ENCODE measurements at places on chromosomes 2 and 18.

- DNase-seq: no peak
These were observed 44.8 kb downstream of the DIPK1C start for GRCh38 chr18:74412116-74412880.

DNA sequence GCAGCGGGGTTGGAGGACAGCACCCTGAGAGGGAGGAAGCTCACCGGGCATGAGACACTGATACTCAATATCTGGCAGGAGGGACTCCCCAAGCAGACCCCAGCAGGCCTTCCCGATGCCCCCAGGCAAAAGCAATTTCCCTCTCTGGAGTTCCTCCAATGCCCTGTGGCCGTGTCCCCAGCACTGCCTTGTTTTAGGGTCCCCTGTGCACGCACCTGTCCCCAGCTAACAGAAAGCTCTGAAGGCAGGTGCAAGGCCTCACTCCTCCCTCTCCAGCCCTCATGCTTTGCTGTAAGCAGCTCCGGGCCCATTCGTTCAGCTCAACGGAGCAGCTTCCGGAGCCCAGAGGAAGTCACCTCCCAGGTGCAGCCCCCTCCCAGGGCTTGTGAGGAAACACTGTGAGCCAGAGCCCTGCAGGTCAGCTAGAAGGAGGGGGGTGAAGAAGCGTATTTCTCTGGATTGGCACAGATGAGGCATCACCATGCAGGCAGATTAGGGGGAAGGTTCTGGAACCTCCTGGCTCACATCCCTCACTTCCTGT, 50.3 kb upstream of the ID2 start:
- no peak for DNase-seq

DNA sequence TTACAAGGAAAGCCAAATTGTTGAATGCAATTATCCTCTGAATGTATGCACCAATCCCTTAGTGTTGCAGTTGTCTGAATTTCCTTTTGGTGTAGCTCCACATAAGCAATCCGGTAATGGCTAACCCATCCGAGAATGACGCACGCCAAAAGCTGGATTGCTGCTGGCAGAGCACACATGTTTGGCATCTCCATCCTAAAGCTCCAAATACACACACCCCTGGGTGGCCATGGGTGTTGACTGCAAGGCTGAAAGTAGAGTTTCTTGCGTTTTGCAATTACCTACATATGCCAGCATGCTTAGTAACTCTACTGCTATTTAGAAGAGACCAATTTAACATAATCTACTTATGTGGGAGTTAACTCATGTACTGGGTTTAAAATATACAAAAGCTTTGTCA, 53.1 kb downstream of the KCTD1 start:
- no peak for DNase-seq

GRCh38 chr18:34729740-34730355, 19.8 kb downstream of the DTNA start:
- no peak for DNase-seq

DNA sequence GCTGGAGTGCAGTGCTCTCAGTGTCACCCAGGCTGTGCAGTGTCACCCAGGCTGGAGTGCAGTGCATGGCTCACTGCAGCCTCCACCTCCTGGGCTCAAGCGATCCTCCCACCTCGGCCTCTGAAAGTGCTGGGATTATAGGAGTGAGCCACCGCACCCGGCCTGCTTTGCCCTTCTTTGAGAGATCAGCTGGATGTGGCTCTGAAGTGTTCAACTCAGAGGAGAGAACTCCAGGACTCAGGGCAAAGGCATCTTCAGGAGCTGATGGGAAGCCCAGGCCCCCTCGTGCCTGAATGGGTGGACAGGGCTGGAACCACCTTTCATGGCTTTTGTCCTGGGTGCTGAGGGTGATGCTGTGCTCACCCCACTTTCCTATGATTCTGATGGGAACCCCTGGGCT, 52.0 kb upstream of the HAAO start:
- peak; percentile 18 for DNase-seq

- DNase-seq: no peak
These were observed 18.8 kb downstream of the FER1L5 start for GRCh38 chr2:96661324-96661723.

- no peak for DNase-seq
These were observed 905 bp downstream of the TTLL4 start for GRCh38 chr2:218711550-218711929.

DNA sequence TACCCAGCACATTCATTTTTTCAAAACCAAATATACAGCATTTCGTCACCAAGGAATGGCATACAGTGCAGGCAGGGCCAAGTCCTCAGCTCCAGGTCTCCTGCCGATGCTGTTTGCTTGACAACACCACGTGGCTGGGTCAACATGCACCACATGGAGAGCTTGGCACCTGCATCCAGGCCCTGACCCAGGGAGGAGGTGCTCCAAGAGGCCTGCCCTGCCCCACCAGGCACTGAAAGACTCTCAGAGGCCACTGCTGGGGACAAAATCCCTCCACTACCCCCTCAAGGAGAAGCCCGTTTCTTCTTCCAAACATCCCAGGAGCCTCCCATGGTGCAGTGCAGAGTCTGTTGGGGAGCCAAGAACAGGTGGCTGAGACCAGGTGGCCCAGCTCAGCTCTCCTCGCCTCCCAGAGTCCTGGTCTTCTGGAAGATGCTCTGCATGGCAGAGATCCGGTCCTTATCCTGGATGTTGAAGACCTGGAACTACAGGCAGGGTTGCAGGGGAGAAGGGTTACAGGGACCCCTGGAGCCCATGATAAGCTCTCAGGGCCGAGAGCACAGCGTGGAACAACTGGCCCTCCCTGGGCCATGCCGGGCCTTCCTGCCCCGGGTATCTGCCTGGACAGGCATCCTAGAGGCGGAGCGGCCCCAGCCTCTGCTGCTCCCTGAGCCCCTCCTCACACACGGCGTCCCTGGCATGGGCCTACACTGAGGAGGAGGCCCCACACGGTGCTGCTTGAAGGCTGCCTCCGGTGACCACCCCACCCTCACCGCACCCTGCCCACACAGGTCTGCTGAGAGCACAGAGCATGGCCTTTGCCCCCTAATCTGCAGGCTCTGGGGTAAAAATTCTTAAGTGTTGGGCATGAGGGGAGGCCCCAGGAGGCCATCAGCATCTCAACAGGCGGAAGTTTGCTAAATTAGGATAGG, 9.0 kb downstream of the MAB21L4 start:
- DNase-seq: no peak

GRCh38 chr2:239402666-239403065, 1.8 kb upstream of the HDAC4 start:
- no peak for DNase-seq

GRCh38 chr2:60331115-60331809, 222.2 kb downstream of the BCL11A start:
- DNase-seq: no peak

GRCh38 chr2:174846218-174846617, 81.9 kb upstream of the CHRNA1 start:
- DNase-seq: no peak

GRCh38 chr2:172919732-172920131, 155.9 kb upstream of the MAP3K20 start:
- no peak for DNase-seq

GRCh38 chr2:119730671-119731177, 29.0 kb upstream of the PTPN4 start:
- DNase-seq: no peak

DNA sequence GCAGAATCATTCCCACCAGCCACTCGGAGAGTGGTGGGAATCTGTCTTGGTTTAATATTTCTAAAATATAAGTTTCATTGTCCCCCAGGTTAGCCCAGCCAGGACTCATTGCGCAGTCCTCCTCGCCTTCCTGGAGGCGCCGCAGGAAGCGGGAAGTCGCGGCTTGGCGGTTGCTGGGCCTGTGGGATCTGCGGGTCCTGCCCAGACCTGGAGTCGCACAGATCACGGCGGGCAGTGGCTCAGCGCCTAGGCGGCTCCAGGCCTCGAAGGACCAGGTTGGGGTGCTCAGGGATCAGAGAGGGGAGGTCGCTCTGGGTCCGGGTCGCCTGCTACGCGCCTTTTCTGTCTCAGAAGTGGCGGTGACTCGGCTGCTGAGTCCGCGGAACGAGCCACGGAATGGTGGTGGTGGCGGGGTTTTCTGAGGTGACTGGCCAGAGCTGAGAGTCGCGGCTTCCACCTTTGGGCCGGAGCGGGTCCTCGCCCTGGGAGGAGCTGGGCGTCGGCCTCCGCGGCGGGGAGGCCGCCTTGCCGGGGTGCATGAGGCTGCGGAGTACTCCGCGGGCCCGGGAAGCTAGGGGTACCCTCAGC, 2.6 kb downstream of the HOXD3 start:
- DNase-seq: no peak

- no peak for DNase-seq
These were observed 20.3 kb downstream of the RAB3GAP1 start for GRCh38 chr2:135072125-135072997.

DNA sequence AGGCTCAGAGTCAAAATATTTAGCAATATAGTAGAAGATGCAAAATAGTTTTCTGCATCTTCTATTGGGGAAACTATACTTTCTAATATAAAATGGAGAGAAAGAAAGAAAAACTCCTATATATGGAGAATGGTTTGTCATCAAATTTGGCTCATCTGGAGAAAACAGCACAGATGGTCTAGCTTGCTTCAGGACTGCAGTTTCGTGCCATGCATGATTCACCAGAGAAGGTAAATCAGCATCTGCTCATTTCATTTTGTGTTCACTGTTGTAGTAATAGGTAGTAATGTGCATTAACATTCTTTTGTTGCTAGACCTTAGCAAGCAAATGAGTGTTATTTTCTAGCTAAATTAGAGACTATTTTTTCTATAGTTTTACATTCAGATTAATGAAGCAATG, 179.0 kb downstream of the ASXL3 start:
- DNase-seq: no peak

DNA sequence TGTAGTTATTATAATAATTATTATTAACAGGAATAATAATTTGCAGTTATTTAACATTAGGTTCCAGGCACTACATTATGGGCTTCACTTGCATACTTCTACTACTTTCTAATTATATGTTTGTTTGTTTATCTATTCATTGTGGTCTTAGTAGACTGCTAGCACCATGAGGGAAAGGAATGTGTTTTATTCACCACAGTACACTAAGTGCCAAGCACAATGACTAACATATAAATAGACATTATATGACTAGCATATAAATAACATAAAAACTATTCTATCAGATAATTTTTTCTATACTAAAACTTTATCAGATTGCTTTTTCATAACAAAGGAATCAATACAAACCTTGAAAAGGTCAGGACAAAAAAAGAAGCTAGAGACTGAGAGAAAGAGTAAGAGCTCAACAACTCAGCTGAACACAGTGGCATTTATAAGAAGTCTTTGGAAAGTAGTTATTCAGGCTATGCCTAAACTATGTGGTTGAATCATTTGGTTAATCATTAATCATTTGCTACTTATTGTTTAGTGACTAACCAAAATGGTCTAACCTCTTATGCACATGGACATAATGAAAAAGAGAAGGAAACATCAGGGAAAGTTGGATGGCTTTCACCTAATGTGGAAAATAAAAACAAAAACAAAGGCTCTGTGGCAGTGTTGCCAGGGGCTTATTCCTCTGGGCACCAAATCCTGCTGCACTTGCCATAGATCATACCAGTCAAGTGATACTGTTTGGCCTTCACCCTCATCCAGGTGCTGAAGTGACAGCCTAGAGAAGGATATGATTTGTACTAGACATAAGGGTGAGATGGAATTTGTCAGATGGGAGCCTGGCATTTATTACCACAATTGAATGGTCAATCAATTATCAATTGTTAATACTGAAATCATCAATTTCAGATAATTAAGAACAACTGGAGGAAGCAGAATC, 174.9 kb downstream of the ETAA1 start:
- no peak for DNase-seq

DNA sequence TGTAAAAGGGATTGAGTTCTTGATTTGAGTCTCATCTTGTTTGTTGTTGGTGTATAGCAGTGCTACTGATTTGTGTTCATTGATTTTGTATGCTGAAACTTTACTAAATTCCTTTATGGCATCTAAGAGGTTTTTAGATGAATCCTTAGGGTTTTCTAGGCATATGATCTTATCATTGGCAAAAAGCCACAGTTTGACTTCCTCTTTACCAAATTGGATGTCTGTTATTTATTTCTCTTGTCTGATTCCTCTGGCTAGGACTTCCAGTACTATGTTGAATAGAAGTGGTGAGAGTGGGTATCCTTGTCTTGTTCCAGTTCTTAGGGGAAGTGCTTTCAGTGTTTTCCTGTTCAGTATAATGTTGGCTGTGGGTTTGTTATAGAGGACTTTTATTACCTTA, 4.8 kb downstream of the ANKAR start:
- DNase-seq: no peak

- DNase-seq: no peak
These were observed 215.2 kb downstream of the VAPA start for GRCh38 chr18:10128921-10129501.

DNA sequence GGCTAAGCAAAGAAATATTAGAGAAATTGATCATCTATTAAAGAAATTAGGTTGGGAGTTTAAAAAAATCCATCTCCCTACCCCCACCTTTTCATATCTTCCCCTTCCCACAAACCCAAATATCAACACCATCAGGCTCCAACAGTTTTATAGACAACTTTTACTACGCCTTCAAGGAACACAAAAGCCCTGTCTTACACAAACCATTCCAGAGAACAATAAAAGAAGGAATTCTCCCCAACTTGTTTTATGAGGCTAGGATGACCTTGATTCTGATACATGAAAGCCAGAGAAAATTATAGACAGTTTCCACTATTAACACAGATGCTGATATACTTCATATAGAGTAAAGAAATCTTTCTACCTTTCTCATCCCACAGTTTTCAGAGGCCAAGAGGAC, 211.6 kb downstream of the OSR1 start:
- DNase-seq: no peak

GRCh38 chr2:126966601-126967000, 67.9 kb downstream of the TEX51 start:
- no peak for DNase-seq

- no peak for DNase-seq
These were observed 83.0 kb downstream of the RTN4 start for GRCh38 chr2:54967269-54967668.

GRCh38 chr2:113061241-113061640, 2.2 kb downstream of the IL36RN start:
- no peak for DNase-seq

GRCh38 chr2:7915302-7916091, 766.4 kb upstream of the ID2 start:
- DNase-seq: no peak

DNA sequence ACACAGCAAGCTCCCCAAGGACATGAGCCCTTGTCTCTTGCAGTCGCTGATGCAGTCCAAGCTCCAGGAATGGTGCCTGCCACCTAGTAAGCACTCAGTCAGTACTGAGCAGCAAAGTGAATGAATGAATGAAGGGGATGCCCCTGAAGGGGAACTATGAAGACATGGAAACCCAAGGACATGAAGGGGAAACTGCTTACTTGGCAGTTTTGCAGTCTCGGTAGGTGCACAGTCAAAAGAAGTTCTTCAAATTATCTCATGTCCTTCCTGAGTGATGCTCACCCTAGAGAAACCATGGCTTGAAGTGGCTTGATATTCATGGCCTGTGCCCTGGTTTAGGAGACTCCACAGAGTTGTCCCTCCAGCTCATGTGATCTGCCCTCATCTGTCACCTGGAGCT, 102.1 kb upstream of the DLX2 start:
- DNase-seq: no peak

Measured in left colon (tissue), 2 donors.